AG09319 (cell line): ENCODE measurements at places on chromosomes 13 and 19.

DNA sequence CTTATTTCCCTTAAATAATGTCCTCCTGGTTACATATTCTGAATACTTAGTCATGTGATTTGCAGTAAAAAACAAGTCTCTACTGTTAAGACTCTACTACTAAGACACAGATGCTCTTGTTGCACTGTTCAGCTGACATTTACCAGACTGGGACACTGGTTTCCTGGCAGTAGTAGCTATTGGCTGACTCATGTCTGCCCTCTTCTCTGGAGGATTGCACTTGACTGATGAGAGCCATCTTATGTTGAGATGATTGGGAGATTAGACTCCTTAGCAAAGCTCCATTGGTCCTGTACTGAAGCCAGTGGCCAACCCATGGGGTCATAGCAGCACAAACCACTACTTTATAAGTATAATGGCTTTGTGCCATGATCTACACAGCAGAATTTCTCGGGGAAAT is 1672.6 kb upstream of the PCDH20 start:
- DNase-seq = no peak

- DNase-seq = no peak
These were observed 19.6 kb downstream of the TMEM150B start for GRCh38 chr19:55305491-55305890.

DNA sequence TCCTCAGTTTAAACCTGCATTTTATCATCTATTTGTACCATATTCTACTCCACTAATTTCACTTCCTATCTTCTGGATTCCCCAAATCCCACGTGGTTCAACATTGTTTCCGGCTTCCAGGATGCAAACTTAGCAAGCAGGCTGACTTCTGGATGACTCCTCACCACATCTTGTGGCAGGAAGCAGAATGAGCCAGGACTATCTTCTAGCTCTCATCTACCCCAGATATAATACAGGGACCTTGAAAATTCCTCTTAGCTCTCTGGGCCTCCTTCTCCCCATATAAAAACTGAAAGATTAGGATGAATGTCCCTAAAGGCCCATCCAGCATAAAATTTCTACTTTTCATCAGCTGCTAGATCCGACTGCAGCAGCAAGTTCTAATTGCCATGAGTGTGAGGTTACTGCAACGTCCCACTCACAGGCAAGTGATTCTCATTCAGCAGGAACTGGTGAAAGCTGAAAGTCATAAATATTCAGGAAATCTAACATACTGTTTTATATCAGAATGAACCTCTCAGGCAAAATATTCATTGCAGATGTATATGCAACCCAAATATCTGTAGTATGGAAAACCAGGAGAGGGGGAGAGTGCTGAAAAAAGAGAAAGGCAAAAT is 93.4 kb downstream of the KCTD12 start:
- DNase-seq = no peak

DNA sequence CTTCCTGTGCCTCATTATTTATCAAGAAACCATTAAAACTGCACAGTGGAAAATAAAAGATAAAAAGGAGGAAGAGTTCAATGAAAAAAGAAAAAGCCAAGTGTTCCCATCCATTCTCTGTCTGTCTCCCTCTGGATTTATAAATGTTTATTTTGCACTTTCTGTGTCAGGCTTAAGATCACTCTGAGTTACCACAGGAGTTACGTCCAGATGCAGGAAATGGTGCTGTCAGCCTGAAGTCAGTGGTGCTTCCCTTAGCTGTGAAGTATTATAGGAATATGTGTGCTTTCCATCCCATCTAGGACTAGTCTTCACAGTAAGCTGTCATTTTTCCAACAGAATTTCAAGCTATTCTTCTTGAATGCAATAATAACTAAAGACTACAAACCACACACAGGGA is 420.2 kb downstream of the KCTD12 start:
- no peak for DNase-seq

GRCh38 chr19:485583-486236 is 10.6 kb upstream of the MADCAM1 start:
- DNase-seq = no peak

DNA sequence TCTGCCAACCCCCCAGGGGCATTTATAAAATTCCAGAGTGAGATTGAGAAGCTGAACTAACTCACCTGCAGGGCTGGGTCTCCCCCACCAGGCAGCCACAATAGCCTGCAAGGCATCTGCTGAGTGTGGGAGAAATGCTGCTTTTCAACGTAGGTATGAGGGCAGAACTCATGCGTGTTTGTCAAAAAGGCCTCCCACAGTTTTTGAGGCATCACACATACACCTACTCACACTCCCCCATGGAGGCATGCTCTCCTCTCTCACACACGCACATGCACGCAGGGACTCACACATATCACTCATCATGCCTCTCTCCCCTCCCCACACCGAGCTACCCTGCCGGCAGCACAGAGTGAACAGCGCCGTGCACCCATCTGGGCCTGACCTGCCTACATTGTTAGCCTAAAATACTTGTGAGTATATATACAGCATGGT is 390.5 kb downstream of the FGF9 start:
- no peak for DNase-seq

DNA sequence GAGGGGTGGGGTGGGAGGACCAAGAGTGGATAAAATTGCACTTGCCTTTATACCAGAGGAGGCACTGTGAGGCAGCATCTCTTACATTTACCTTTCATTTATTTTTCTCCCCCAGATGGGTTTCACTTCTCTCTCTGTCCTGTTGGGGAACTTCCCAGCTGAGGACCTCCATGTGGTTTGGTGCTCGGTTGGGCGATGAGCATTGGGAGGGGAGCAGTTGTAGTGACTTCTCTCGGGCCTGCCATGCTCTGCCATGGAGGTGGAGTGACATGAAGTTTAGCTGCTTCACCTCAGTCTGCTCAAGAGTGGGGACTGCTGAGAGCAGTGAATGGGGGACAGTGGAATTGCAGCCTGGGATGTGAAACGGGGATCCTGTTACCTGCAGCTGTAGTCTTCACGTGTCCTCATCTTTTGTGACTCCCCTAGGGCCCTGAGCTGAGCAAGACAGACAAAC is 23.1 kb upstream of the CXCL17 start:
- DNase-seq = no peak

DNA sequence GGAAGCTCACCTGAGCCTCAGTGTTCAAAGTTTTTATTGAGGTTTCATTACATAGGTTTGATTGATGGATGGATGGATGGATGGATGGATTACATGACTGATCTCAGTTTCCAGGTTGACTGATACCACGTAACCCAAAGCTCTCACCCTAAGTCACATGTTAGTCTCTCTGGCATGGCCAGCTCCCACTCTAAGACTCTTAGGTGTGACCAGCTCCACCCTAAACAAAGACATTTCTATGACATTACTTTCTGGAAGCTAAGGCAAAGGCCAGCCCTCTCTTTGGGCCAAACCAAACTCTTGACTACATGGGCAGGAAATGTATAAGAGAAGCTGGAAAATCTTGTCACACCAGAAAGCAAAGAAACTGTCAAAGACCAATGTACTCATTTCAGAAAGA is 28.6 kb downstream of the POLR1D start:
- DNase-seq = no peak

DNA sequence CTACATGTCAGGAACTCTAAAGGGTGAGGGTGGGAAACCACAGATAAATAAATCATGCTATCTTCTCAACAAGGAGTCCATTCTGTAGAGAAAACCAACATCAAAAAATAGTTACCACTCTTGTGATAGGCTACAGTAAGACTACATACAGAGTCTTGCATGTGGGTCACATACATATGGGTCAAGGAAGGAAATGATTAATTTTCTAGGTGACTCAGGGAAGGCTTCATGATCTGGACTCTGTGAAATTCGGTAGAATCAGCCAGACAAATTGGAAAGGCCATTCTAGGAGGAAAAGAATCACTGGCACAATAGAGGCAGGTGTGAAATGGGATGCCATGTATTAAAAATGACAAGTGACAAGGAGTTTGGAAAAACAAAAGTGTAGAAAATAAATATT is 638.9 kb downstream of the LIG4 start:
- DNase-seq = no peak

DNA sequence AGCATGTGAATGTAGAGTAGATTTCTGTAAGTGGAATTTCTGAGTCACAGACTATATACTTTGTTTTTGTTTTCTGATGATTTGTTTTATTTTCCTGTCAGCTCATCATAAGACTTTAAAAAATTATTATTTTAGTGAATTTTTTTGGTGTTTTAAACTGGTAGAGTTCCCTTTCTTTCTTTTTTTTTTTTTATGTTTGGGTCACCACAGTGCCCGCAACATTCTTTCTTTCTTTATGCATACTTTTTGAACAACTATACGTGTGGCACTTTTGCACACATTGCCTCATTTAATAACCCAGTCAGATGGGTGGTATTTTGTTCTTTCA is 46.0 kb downstream of the WDFY2 start:
- DNase-seq = no peak

DNA sequence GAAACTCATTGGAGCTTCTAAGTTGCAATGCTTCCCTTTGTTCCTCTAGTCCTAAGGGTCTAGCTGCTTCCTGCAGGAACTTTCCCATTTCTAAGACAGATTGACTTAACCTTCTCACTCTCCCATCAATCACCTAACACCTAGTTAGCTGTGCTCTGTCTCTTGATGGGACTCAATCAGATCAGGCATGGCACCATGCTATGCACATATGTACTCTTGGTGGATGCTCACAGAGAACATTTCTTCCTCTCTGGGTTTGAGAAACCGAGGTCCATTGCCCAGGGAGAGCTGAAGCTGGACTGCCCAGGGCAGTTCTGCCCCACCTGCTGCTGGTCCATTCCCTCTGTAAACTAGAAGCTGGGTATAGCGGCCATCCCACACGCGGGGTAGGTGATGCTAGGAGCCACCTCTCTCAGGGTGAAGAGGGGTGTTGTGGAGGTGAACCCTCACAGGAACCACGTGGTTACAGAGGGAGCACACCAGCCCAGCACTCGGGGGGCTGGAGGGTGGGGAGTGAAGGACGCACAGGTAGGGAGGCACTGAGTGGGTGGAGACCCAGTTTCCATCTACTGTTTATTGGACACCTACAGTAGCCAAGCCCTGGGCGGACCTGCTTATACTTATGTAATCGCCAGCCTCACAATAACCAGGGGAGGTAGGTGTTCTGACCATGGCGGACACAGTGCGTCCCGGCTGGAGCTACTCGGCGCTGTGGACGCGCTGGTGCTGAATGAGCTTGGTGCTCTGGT is 3.1 kb upstream of the UBE2M start:
- no peak for DNase-seq

- DNase-seq = no peak
These were observed 4.6 kb downstream of the RGL3 start for GRCh38 chr19:11414544-11414943.

GRCh38 chr13:53144826-53145225 is 116.2 kb downstream of the OLFM4 start:
- no peak for DNase-seq
